NCI-H1092 (cell line): ENCODE measurements at places on chromosomes 16 and 17.
A peak's percentile ranks its signal among the peaks of the same experiment; 100 is the strongest.

DNA sequence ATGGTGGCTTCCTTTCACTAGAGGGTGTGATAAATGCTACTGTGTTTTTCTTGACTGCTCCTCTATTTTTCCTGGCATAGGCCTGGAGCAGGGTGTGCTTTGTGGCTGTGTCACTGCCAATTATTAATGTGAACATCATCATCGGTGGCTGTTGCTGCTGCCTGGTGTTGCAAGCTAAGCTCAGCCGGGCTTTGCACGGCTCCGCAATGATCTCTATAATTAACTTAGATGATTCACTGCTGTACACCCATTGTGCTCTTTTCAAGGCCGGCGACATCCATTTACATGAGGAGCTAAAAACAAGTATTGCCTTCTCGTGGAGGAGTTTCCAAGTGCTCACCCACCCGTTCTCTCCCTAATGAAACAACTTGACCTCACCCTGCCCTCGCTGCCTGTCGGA, 160.1 kb upstream of the IRX3 start:
- no peak for DNase-seq

GRCh38 chr17:4543557-4544026, 11.6 kb downstream of the MYBBP1A start:
- DNase-seq = no peak

DNA sequence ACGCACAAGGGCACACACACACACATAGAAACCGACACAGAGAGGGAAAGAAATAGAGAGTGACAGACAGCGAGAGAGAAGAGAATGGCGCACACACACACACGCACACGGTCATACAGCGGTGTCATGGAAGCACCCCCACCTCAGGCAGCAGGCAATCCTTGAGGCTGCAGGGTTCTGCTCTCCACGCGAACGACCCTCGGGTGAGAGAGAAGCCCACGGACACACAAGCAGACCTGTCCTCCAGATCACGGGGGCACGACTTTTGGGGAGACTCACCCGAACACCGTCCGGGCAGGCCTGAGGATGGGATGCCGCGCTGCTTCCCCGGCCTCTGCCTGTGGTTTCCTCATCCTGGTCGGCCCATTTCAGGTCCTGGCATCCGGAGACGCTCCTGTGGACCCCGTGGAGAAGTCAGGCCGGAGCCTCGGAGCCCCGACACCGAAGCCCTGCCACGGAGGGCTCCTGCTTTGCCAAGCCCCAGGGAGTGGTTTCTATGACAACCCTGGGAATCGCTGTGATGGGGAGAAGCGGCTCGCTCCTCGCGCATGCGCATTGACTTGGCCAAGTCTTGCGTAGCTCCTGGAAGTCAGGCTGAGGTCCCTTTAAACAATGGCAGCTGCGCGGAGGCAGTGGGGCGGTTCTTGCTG, 118.2 kb upstream of the KCNJ18 start:
- peak; percentile 44 for DNase-seq

- DNase-seq = no peak
Observed at GRCh38 chr17:82553210-82553930, 33.8 kb downstream of the FOXK2 start.

DNA sequence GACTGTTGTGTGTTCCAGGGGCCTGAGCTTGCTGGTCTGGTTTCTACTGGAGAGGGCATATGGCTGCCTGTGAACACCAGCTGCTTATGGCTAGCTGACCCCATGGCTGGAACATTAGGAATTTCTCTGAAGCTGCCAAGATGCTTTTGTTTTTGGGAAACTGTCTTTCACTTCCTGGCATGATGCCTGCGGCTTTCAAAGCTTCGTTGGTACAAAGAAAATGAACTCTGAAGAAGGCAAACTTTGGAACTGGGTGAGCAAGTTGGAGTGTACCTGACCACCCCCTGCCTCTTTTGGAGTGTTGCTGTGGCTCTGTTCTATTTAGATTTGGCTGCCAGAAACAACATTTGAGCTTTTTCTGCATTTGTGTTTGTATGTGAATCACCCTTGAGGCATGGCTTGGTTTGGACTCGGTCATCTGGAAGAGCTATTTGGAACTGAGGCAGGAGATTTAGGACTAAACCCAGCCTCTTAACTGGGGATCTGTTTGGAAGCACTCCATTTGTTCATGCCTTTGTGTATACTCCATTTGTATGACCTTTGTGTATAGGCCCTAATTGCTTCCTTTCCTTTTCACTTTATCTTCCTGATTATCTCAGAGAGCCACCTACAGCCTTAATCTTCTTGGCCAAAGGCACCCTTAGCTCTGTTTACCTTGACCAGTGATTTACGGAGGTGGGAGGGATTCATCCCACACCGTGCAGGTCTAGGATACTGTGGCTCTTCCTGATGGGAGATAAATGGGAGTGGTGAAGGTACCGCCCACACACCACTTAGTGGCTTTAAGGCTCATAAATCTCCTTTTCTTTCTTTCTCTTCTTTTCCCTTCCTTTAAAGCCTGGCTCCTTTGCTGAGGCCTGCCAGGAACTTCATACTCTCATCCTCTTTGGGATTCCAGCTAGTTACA, 7.3 kb upstream of the CPHXL start:
- no peak for DNase-seq

- no peak for DNase-seq
Observed at GRCh38 chr17:27429666-27430382, 26.4 kb upstream of the KSR1 start.
